Stimulated activated CD4-positive, alpha-beta T cell treated with anti-CD3 and anti-CD28 coated beads, Interleukin-2, amount 100 ng/mL, for 4 hours (primary cell): ENCODE measurements at places on chromosomes 6 and 20.

GRCh38 chr6:10550764-10551163 is 29.6 kb downstream of the GCNT2 start:
- DNase-seq, result no peak

GRCh38 chr6:105745464-105746129 is 340.5 kb upstream of the PRDM1 start:
- DNase-seq, result no peak

DNA sequence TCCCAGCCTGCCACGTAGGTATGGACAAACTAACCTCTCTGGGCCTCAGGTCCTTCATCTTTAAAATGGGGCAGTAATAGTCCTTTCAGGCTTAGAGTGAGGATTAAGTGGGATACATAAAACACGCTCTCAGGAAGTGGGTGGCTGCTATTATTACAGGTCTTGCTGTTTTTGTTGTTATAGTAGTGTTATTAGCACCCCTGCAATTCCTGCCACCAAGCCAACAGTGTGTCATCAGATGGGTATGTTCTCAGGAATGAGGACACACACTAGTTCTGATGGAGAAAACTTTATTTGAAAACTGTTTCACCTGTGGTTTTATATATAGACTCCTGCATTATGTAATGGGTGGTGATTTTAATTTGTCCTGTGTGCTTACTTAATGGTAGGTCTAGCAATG is 131.7 kb downstream of the LRRC1 start:
- no peak for DNase-seq

DNA sequence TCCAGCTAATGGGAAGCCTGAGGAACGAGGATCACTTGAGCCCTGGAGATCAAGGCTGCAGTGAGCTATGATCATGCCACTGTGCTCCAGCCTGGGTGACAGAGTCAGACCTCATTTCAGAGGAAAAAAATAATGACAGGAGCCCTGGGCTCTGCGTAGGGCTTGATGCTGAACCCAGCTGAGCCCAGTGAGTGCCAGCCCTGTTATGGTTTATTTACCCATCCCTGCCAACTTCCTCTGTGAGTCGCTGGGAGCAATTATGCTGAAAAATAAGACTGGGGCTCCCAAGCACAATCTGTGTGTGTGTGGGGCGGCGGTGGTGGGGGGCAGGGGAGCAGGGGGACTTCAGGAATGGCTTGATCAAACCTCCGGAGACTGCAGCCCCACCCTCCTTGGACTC is 75.9 kb upstream of the PMEPA1 start:
- no peak for DNase-seq

DNA sequence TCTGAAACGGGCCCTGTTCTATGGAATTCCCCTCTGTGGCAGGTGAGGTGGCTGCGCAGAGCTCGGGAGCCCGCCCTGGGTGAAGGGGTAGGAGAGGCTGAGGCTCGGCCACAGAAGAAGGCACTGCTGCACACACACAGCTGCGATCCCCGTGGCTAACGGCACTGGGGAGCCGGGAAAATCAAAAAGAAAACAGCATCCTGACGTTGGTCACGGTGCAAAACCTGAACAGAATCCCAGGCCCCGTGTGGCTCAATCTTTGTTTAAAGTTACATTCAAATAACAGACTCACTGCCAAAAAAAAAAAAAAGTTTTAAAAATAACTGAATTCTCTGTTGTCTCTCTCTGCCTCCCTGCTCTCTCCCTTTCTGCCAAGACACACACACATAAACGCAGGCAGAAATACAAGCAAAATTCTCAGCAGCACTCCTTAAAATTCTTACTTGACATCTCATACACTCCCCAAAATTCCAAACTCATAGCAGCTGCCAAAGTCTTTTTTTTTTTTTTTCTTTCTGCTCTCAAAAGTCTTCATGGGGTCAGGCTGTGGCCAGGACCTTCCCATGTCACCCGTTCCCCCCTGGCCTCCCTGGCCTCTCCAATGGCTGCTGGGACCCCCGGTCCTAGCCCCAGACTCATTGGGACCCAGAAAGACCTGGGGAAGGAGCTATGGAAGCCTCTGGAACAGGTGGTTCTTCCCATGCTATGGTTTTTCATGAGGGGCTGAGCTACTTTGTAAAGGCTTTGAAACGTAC is 248.8 kb downstream of the TTLL2 start:
- no peak for DNase-seq
